ENCODE measurements at places on chromosomes 12 and 14.

GRCh38 chr12:29731591-29731990, 52.2 kb downstream of the TMTC1 start:
- no peak for DNase-seq

DNA sequence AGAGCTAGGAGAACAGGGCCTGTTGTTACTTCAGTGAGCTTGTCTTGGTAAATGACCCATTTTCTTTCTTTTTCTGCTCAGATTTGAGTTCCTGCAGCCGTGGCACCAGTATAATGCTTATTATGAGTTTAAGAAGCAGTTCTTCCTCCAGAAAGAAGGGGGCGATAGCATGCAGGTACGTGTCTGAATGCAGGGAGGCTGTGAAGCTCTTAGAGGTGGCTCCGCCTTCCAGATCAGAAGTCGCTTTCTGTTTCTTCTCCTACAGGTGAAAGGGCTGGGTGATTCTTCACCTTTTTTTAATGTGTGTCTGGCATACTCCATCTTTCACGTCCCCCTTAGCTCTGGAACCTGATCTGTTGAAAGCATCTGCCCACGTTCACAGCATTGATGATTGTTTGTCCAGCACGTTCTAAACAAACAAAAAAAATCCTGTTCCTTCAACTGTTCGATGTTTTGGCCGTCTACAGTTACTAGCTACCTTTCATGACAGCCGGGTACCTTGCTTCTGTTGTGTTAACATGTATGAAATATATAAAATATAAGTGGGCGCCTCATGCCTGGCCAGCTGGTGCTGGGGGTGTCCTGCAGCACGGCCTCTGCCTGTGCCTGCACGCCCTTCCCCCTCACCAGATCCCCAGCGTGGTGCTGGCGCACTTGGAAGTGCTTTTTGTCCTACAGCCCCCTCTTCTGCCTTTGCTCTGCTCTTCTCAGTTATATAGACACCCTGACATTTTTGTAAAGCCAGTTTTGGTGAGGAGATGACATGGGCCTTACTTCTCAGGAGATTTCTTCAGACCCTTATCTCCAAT, 44.6 kb downstream of the SFSWAP start:
- DNase-seq = no peak

- no peak for DNase-seq
These were observed 1.6 kb downstream of the ZFP36L1 start for GRCh38 chr14:68791078-68791901.

DNA sequence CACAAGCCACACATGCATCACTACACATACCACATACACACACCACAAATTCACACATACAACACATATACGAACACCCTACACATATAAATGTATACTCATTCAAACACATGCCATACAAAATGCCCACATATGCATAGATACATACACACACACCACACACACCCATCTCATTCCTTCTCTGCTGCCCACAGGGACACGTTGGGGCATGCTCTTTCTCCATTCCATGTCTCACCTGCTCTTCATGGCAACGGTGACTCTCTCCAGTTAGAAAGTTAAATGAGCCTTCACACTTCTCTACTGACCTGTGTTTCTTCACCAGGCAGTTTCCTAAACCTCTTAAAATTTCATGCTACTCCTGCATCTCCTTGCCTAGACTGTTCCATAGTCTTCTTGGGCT, 1194.8 kb downstream of the BCL11B start:
- DNase-seq = no peak

DNA sequence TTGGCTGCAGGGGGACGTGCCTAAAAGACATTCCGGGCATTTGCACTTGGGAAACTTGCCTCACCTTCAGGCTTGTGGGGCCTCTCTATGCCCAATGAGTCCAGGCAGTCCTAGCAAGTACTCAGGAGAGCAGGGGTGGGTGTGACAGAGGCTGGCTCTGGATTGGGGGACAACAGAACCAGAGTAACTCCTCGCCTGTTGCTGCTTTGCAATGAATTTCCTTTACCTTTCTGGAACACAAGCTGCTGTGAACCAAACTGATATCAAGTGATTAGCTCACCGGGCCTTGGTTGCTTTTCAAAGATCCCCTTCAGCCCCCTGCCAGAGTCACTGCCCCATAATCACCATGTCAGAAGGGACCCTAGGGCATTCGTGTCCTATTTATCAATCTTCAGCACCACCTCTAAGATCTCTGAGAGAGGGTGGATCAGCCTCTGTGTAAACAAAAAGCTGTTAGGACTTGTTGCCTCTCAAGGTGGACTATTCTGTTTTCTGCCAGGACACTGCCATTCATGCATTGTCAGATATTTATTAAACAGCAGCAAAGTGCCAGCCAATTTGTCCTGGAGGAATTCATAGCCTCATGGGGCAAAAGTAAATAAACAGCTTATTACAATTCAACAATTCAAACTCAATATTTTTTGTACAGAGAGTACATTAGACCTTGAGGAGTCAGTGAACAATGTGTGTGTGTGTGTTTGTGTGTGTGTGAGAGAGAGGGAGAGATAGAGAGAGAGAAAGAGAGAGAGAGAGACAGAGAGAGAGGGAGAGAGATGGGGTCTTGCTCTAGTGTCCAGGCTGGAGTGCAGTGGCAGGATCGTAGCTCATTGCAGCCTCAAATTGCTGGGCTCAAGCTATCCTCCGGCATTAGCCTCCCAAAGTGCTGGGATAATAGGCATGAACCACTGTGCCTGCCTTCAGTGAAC, 11.3 kb downstream of the NFATC4 start:
- no peak for DNase-seq

- no peak for DNase-seq
These were observed 142.1 kb downstream of the TSPAN9 start for GRCh38 chr12:3219233-3219632.

DNA sequence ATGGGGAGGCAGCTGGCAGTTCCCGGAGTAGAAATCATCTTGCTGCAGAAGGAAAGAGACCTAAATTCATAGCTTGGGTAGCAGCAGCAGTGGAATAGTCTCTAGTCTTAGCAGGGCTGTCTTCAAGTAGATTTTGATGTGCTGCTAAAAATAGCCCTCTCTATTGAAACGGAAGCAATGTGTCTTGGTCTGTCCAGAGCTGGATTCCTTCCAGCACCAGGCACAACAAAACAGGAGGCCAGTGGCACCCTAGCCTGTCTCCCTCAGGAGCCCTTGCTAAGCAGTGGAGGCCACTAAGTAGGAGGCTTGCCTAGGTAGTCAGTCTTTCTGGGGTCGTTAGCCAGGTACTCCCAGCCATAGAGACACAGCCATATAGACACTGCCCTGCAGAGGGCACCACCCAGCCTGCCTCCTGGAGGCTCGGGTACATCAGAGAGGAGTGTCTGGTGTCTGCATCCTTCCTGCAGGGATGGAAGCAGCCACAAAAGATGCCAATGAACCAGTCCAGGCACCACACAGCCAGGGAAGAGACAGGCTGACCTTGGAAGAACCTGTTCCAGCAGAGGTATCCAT, 97.5 kb downstream of the CRACR2A start:
- no peak for DNase-seq

GRCh38 chr14:78673845-78674244, 503.7 kb downstream of the NRXN3 start:
- DNase-seq = no peak

GRCh38 chr14:77516126-77516525, 17.5 kb upstream of the ISM2 start:
- no peak for DNase-seq

DNA sequence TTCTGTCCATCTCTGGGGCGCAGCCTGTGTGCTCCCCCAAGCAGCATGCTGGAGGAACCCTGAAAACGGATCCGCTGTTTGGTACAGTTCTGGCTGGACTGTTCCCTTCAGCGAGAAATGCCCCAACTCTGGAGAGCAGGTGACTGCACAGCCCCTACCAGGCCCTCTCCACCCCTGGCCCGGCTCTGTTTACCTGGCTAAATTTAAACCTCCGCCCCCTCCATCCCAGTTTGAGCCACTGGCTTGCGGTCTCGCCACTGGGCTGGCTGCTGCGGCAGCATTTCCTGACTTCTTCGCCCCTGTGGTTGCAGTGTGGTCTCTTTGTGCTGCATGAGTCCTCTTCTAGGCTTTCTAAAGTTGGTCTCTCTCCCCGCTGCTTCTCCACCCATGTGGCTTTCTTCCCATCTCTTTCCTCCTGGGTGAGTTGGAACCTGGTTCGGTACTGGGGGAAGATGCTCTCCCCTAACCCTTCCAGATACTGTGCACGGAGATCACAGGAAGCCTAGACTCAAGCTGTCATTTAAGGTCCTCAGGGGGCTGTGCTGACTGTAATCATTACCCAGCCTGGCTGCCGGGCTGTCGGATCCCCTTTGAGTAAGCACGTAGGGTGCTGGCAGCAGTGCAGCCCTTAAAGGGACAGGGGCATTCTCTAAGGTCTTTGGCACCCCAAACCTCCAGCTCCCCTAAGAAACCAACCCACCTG, 60.6 kb downstream of the FBXL14 start:
- no peak for DNase-seq

- no peak for DNase-seq
These were observed 14.2 kb downstream of the ZNF641 start for GRCh38 chr12:48336564-48336963.

GRCh38 chr12:123043536-123044001, 63.1 kb downstream of the ARL6IP4 start:
- peak; percentile 27 for DNase-seq
